Endothelial cell of umbilical vein (primary cell): ENCODE measurements at places on chromosomes 6 and 20. TPM values are rescaled to one million over a fixed set of nuclear protein-coding genes. Genes with fewer than 3 reads are reported as not detected.

CRNKL1 gene
- total RNA-seq, result 20.6 and 22.3 TPM in 2 replicates

BTBD9 gene
- 15.0 and 16.0 TPM in 2 replicates for total RNA-seq

SIRPB2 gene
- total RNA-seq, result 9.5 and 12.3 TPM in 2 replicates

SLC17A2 gene
- not detected in 2 replicates for total RNA-seq

ASIP gene
- total RNA-seq, result not detected in 2 replicates

ZNF311 gene
- total RNA-seq, result 0.35 and 0.55 TPM in 2 replicates

RSPO3 gene
- total RNA-seq, result 8.6 and 11.1 TPM in 2 replicates

PTPRT gene
- not detected in 2 replicates for total RNA-seq

GPR6 gene
- not detected in 2 replicates for total RNA-seq

PAX1 gene
- not detected in 2 replicates for total RNA-seq

TAGAP gene
- total RNA-seq, result not detected in 2 replicates

RBPJL gene
- not detected in 2 replicates for total RNA-seq

BPI gene
- not detected in 2 replicates for total RNA-seq

L3MBTL3 gene
- 77.1 and 86.1 TPM in 2 replicates for total RNA-seq

MRPL18 gene
- 70.7 and 70.8 TPM in 2 replicates for total RNA-seq

TGM2 gene
- 708 and 868 TPM in 2 replicates for total RNA-seq

CDH26 gene
- not detected in 2 replicates for total RNA-seq

SASH1 gene
- 97.5 and 103 TPM in 2 replicates for total RNA-seq

HRH3 gene
- total RNA-seq, result not detected in 2 replicates

ZNF831 gene
- not detected in 2 replicates for total RNA-seq

EDN1 gene
- total RNA-seq, result 493 and 514 TPM in 2 replicates

DDX43 gene
- 0.92 and 0.95 TPM in 2 replicates for total RNA-seq

TMEM242 gene
- total RNA-seq, result 15.3 and 15.5 TPM in 2 replicates

BMP6 gene
- 221 and 234 TPM in 2 replicates for total RNA-seq

TTBK1 gene
- 0.12 TPM in 1 of 2 replicates, not detected in the other for total RNA-seq

OTOR gene
- not detected in 2 replicates for total RNA-seq

HLA-F gene
- 1.6 and 2.8 TPM in 2 replicates for total RNA-seq

OR2B6 gene
- not detected in 2 replicates for total RNA-seq
